ENCODE measurements at places on chromosomes 4 and X.

DNA sequence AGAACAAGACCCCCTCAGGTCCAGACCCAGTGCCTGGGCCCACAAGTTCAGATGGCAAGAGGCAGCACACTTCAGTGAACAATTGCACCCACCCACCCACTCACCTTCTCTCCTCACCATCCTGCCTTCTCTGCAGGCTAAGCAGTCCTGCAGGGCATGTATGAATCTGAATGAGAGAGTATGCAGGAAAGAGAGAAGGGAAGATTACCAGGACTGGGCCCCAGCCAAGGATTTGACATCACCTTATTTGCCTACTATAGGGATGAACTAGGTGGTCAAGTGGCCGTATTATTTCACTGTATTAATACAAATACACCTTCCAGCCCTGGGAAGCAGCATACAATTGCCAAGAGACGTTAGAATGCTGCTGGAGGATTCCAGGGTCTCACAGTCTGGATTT lies 2.1 kb upstream of the ZNF141 start:
- no peak for DNase-seq

- DNase-seq, result no peak
Observed at GRCh38 chrX:19566359-19567222, 51.3 kb upstream of the MAP3K15 start.

DNA sequence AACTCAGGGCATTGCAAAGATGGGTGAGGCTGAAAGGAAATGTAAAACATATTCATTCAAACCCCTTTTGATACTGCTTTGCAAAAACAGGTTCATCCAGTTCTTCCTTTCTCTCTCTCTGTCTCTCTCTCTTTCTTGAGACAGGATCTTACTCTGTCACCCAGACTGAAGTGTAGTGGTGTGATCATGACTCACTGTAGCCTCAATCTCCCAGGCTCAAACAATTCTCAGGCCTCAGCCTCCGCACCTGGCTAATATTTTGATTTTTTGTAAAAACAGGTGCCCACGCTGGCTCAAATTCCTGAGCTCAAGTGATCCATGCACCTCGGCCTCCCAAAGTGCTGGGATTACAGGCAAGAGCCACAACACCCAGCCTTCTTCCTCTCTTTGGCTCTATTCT lies 15.6 kb upstream of the DCHS2 start:
- DNase-seq, result no peak

GRCh38 chr4:163772238-163772637 lies 277.7 kb downstream of the TMA16 start:
- DNase-seq, result no peak

- no peak for DNase-seq
Observed at GRCh38 chr4:6699388-6699787, 5.7 kb downstream of the S100P start.

DNA sequence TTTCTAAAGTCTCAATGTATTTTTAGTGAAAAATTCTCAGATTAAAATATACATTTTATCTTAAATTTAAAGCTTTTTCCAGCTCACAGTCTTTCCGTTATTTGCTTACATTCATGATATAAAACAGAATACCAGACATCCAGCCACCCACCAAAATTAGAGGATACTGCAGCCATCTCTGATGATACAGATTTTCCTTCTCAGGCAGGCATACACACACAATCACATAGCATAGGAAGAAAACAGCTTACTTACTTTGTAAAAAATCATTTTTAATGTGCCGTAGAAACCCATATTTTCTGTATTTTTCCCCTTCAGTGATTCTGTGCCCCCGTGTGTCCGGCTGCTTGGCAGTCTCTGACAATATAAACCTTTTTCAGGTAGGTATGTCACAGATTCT lies 183.7 kb downstream of the FBXW7 start:
- DNase-seq, result no peak

DNA sequence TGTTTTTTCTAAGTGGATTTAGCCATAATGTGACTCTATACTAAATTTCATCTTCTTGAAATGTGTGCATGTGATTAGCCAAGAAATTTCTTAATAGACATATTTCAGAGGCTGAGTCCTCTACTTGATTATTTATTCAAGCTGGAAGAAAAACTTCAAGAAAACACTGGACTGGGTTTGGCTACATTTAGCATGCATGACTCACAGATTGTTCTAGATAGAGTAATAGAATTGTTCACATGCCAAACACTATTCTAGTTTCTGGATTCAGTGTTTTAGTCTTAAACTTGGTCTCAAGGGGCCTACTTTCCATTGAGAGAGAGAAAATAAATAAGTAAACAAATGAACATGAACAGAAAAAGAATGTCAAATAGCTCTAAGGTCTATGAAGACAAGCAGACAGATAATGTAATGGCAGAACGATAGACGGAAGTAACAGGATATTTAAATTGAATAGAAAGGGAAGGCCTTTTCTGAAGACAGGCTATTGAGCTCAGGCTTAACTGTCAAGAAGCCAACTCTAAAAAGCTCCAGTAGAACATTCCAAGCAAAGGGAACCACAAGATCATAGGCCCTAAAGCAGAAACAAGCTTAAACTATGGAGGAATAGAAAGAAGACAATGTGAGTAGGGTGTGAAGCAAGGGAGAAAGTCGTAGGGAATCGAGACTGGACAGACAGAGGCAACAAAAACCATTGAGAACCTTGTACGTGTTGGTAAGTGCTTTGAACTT lies 104.6 kb downstream of the TMEM144 start:
- no peak for DNase-seq

GRCh38 chr4:163744861-163745260 lies 250.4 kb downstream of the TMA16 start:
- DNase-seq, result no peak

DNA sequence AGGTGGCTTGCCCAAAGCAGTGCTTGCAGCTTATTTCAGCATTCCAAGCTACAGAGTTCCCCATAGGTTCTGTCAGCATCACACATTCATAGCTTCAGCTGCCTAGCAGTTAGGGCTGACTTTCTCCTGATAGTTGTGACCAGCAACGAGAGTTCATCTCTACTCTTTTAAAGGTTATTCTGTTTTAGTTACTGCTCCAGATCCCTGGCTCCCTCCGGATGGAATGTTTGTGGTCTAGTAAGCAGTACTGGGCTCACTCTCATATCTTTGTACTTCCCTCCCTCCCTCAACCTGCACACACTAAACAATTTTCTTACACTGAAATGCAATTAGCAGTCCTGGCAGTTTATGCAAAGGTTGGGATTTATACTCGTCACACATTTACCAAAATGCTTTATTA lies 43.9 kb downstream of the PTTG2 start:
- no peak for DNase-seq

DNA sequence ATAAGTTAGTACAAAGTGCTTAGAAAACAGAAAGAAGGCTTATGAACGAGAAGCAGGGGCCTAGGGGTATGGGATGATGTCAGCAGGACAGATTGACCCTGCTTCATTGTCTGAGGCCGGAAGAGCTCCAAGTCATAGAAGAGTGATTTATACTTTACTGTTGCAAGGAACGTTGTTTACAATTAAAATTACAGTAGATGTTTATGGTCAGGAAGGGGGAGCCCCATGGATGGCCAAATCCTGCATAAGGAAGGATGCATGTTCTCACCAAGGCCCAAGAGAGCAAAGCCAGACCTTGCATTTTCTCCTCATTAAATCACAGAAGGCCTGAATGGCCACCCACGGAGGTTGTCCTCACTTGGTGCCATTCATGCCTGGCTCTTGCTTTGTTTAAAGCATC lies 115.3 kb downstream of the LDB2 start:
- DNase-seq, result no peak

- no peak for DNase-seq
Observed at GRCh38 chrX:118347131-118347530, 1.2 kb downstream of the WDR44 start.

Data from stimulated activated CD8-positive, alpha-beta memory T cell treated with anti-CD3 and anti-CD28 coated beads, Interleukin-4, amount 100 ng/mL, for 1 hour (primary cell).